Epithelial cell of esophagus (primary cell): ENCODE measurements at places on chromosomes 13 and 19.

DNA sequence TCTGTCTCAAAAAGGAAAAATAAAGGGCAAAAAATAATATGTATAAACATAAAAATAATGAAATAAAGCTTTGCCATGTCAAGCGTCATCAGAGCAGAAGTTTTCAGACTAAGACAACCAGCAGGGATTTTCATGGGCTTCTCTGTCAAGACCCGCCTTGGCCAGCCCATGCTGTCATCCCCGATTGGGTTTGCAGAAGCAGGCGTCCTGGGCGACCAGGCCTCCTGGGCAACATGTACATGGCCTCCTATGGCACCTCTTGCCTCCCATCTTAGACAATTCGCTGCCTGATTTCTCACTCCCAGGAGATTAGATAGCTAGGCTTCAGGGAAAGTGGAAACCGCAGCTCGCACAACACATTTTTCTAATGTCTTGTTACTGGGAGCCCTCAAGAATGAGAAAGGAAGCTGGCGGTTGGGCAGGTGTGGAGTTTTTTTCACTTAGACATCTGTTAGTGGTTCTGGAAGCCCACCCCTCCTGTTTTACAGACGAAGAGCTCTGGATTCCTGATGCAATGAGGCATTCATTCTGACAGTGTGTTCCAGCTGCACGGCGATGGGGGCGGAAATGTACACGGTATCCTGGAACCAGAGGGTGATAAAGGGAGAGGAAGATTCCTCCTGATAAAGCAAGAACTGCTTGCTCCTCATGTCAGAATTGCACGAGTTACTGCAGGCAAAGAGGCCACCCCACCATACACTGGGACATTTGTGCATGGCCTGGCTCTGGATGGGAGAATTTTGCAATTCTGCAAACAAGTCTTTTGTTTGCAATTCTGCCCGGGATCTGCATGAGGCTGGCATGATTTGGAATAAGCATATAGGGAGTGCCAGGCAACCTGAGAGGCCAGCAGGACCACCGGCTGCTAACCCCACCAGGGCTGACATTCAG is 47.4 kb upstream of the KATNAL1 start:
- no peak for DNase-seq

DNA sequence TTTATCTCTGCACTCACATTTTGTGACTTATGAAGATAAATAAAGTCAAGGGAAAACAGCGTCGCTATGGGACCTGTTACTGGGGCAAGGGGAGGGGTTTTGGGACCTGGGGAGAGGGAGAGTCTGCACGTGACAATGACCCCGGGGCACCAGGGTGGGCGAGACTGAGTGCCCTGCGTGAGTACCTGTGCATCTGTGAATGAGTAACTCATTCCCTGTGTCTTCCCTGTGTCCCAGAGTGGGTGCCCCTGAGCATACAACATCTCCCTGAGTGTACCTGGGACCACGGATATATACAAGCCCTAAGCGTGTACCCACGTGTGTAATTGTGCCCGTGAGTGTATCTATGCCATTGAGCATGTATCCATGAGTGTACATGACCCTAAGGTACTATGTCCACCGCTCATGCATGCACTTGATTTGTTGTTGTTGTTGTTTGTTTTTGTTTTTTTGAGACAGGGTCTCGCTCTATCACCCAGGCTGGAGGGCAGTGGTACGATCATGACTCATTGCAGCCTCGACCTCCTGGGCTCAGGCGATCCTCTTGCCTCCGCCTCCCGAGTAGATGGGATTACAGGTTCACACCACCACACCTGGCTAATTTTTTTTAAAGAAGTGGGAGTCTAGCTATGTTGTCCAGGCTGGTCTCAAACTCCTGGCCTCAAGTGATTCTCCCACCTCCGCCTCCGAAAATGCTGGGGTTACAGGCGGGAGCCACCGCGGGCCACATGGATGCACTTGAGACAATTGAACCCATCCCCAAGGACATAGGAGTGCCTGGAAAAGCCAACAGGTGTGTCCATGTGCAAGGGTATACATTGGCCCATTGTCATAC is 645 bp upstream of the TRAPPC5 start:
- no peak for DNase-seq

- no peak for DNase-seq
Observed at GRCh38 chr19:19514215-19514657, 1.1 kb downstream of the TSSK6 start.

DNA sequence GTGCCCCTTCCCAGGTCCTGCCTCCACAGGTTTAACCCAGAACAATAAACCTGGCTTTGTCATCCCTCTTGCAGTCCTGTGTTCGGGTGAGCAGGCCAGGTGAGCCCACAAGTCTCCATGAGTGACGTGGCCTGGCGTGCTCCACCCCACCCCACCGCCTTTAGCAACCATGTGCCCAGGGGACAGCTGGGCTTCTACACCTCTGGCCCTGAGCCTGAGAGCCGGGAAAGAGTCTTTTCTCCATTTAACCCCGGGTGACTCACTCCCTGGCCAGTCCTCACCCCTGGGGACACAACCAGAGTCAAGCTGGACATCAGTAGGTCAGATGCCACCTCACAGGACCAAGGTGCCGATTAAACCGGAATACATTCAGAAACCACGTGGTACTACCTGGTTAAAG is 4.1 kb downstream of the C19orf53 start:
- no peak for DNase-seq

- no peak for DNase-seq
Observed at GRCh38 chr13:101846701-101847100, 394.2 kb downstream of the ITGBL1 start.

- DNase-seq = peak; percentile 33
Observed at GRCh38 chr13:27665333-27665732, 43.6 kb downstream of the POLR1D start.

DNA sequence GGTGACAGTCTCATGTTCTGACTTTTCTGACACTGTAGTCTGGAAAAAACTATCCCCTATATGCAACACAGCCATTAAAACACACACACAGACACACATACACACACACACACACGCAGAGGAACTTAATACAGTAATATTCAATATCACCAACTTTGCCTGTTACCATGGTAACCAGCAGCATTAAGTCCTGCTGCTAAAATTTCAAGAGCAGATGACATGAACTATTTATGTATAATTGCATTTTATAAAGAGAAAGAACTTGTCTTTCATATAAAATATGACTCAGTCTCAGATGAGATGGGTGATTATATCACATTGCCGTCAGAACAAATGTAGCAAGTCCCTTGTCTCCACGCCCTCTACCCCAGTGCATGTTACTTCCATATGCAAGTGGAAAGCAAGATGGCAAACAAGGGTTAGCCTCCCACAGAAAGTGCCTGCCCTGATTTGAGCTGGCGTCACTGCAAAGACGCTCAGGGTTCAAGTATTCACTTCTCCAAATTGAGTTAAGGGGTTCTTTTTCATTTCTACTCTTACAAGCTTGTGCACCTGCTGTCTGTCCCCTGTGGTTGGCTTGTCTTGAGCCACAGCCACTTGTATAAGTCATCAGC is 576.8 kb downstream of the UQCRFS1 start:
- DNase-seq = no peak

DNA sequence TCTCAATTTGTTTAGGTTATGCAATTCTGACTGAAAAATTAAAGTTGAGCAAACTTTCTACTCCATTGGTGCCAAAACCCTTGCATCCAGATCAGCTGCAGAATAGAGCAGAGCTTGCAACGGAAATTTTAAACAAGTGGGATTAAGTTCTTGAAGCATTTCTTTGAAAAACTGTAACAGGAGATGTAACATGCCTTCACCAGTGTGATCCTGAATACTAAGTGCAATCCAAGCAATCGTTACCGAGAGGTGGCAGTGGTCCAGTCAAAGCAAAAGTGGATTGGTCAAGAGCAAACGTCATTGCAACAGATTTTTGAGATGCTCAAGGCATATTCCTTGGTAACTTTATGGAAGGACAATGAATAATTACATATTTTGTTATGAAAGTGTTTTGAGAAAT is 841.1 kb upstream of the SLITRK5 start:
- no peak for DNase-seq

GRCh38 chr19:38095411-38096308 is 128.4 kb downstream of the DPF1 start:
- DNase-seq = peak; percentile 78

DNA sequence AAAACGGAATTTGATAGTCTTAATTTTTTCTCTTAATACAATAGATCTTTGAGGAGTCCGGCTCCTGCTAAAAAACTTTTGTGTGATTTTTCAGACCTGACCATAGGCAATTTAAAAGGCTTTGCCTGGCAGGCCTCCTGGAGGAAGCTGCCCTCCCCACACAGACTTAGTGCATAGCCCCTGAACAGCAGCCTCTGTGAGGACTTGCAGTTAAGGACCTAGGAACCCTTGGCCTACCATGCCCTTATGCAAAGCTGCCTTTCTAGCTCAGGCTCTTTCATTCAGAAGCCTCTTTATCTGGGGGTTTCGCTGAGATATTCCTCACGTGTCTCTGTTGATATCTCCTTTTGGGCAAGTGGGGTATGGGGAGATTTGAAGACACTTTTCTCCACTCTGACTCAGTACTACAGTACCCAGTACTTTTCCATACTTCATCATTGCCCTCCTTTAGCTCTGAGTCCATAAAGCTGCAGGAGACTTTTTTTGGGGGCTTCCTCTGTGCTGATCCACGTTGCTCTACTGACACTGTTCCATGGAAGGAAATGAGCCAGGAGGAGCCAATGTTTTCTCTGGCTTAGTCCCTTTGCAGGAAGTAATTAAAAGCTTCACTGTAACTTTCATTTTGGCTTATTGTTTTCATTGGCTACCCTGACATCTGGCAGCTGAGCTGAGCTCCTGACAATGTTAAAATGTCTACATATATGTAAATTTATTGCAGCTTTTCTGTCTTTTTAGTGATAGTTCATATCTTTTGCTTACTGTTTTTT is 283.1 kb downstream of the TDRD3 start:
- DNase-seq = no peak

DNA sequence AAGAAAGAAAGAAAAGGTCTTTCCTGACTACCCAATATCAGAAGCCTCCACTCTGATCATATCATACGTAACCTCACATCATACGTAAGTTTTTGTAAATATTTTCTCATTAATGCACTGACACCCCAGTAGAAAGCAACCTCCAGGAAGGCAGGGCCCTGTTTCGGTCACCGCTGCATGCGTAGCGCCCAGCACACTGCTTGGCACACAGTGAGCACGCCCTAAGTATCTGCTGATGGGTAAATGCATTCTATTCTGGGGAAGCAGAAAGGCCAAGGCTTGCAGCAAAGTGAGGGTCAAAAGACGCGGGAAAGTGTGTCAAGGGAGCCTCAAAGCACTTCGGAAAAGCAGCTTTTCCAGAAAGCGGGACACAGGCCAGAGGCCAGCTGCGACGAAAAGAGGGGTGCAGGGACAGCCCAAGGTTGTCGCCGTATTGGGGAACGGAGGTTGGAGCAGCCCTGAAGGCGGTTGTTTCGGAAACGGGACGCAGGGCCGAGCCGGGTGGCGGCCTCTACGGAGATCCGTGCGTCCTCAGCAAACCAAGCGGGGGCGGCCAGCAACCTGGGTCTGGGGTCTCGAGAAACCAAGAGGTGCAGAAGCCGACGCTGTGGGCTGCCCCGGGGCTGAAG is 463 bp downstream of the SUGP1 start:
- no peak for DNase-seq

GRCh38 chr13:49225223-49226042 is 5.3 kb downstream of the MLNR start:
- peak; percentile 39 for DNase-seq

GRCh38 chr19:32404933-32405430 is 588 bp upstream of the DPY19L3 start:
- peak; percentile 24 for DNase-seq

GRCh38 chr13:40273253-40274025 is 393.0 kb downstream of the FOXO1 start:
- no peak for DNase-seq
